ENCODE measurements at places on chromosomes 7 and 10. TPM values are rescaled to one million over a fixed set of nuclear protein-coding genes. Genes with fewer than 3 reads are reported as not detected.

DNA sequence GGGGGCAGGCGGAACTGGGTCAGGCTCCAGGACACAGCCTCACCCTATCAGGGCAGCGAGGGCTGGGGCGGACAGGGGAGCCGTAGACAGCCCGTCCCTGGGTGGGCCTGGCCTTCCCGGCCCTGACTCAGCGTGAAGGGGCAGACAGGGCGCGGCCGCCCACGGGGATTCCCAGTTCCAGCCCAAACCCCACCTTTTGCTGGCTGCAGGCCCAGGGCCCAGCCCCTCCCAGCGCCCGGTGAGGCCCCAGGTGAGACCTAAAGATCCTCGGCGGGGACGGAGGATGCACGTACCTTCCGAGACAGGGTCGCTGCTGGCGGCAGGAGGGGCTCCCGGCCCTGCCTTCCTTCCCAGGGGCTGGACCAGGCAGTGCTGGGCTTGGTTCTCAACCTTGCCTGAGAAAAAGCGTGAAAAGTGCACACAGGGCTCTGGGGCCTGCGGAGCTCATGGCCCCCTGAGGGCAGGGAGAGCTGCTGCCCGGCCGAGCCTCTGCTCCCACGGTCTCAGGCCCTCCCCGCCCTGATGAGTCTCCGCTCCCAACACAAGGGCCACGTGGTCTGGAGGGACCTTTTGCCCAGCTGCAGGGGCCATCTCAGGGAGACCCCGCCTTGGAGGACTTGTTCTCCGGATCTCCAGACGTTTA is 43.9 kb upstream of the DNAJB6 start:
- peaks cover 42% of the 10 kb centered on the region for H3K4me1 ChIP-seq
- no peaks in the 10 kb centered on the region for H3K27me3 ChIP-seq
- H3K36me3 ChIP-seq: no peaks in the 10 kb centered on the region
- peak overlapping the region; percentile 70 for H3K27ac ChIP-seq

DNA sequence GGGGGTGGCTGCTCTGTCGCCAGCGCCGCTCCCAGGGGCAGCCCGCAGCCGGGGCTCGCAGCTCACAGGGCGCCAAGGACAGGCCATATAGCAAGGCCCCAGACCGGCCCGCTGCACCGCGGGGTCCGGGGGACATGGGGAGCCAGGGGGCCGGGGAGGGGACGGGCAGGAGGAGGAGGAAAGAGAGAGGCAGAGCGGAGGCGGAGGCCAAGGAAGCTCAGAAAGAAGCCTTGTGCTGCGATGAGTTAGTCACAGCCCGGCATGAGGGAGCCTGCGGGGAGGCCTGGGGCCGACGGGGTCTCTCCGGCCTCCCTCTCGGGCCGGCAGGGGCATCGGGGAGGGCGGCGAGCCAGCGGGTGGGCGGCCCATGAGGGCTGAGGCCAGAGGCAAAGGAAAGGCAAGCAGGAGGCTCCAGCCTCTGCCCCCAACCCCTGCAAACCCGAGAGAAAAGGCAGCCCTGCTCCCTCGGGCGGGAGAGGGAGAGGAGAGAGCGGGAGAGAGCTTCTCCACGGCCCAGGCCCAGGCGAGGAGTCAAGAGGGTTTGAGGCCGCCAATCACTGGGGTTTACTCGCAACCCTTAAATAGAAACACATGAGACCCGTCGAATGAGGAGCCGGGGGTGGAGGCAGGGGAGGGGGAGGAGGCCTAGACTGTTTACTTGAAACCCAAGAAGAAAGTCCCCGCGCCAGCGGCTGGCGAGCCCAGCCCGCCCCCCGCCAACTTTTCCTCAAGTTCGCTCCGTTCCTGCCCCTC is 167.9 kb downstream of the NEURL1 start:
- H3K27ac ChIP-seq: no peak overlapping the region
- H3K4me3 ChIP-seq: no peak overlapping the region
- DNase-seq: no peak
- H3K36me3 ChIP-seq: no peaks in the 10 kb centered on the region

- H3K27ac ChIP-seq: no peak overlapping the region
- no peak overlapping the region for H3K4me3 ChIP-seq
Measured at GRCh38 chr7:71488308-71488707, 356.4 kb downstream of the GALNT17 start.

PDGFA gene
- 16.1 TPM for total RNA-seq

- no peak overlapping the region for H3K27ac ChIP-seq
- H3K27me3 ChIP-seq: no peaks in the 10 kb centered on the region
- H3K4me3 ChIP-seq: no peak overlapping the region
Measured at GRCh38 chr10:35480142-35480541, 125.0 kb upstream of the GJD4 start.

DNA sequence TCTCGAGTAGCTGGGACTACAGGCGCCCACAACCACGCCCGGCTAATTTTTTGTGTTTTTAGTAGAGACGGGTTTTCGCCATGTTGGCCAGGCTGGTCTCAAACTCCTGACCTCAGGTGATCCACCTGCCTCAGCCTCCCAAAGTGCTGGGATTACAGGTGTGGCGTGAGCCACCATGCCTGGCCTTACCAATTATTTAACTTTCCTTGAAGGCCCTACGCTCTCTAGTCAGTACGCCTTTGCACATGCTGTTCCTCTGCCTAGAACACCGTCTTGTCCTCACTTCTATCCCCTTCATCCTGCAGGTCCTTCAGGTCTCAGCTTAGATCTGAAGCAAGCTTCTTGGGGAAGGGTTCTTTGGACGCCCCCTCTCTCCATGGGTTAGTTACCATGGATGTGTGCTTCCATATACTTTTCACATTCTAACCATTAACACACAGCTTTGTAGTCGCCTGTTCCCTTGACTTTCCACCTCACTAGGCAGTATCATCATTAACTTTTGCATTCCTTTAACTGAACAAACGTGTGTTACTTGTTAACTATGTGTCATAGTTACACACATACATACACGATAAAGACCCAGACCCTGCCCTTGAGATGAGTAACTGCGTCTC is 592 bp upstream of the ATP6V1F start:
- peaks cover 5% of the 10 kb centered on the region for H3K36me3 ChIP-seq
- H3K4me1 ChIP-seq: peaks cover 5% of the 10 kb centered on the region
- no peak overlapping the region for H3K27ac ChIP-seq
- H3K4me3 ChIP-seq: peak overlapping the region; percentile 84

ANKRD1 gene
- 3.5 TPM for total RNA-seq

GRCh38 chr7:158373476-158374133 is 214.0 kb downstream of the PTPRN2 start:
- no peak overlapping the region for H3K4me3 ChIP-seq
- H3K27ac ChIP-seq: peak overlapping the region; percentile 83
- H3K4me1 ChIP-seq: peaks cover 19% of the 10 kb centered on the region
- DNase-seq: no peak
- H3K36me3 ChIP-seq: no peaks in the 10 kb centered on the region

- H3K27me3 ChIP-seq: no peaks in the 10 kb centered on the region
- no peaks in the 10 kb centered on the region for H3K4me1 ChIP-seq
- DNase-seq: peak; percentile 63
- no peaks in the 10 kb centered on the region for H3K36me3 ChIP-seq
- no peak overlapping the region for H3K27ac ChIP-seq
Measured at GRCh38 chr10:71525721-71526120, 129.0 kb downstream of the CDH23 start.

- H3K36me3 ChIP-seq: no peaks in the 10 kb centered on the region
- H3K27ac ChIP-seq: no peak overlapping the region
- peaks cover 3% of the 10 kb centered on the region for H3K4me1 ChIP-seq
- H3K27me3 ChIP-seq: no peaks in the 10 kb centered on the region
- H3K4me3 ChIP-seq: no peak overlapping the region
- no peak for DNase-seq
Measured at GRCh38 chr7:105612806-105613205, 31.5 kb upstream of the EFCAB10 start.

TCAF1 gene
- total RNA-seq: 12.4 TPM

GRCh38 chr7:50679218-50680007 is 103.3 kb downstream of the GRB10 start:
- H3K4me1 ChIP-seq: peaks cover 8% of the 10 kb centered on the region
- peak; percentile 76 for DNase-seq
- no peak overlapping the region for H3K27ac ChIP-seq
- no peaks in the 10 kb centered on the region for H3K36me3 ChIP-seq

MET gene
- total RNA-seq: 118 TPM
